ENCODE measurements at places on chromosomes 16 and 17.

- DNase-seq = no peak
Observed at GRCh38 chr17:79220713-79221291, 146.2 kb downstream of the ENGASE start.

DNA sequence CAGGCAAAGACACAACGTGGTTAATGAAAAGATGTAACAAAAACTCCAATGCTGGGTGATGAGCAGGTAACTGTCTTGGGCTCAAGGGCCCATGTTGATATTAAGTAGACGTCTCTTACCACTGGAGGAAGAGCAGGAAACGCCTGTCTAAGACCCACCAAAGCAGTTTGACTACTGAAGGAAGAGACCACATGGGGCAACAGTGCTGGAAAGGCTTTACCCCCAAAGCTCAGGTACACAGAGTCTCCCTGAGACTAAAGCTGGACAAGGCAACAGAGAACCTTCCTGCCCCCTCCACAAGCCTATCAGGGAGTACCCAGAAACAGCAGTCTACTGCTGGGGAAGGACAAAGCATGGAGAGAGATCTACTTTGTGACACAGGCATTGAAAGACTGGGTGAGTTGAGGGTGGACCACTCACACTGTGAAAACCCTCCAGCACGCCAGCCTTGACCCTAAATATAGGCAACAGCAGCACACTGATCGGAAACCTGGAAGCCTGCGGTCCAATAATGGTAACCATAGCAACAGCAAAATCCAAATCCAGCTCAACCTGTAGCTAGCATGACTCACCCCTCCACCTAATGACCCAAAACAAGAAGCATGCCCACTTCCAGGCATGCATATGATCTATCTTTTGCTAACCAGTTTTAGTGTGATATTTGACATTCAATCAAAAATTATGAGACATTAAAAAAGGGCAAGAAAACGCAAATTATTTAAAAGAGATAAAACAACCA lies 270.5 kb upstream of the SDK2 start:
- DNase-seq = no peak

DNA sequence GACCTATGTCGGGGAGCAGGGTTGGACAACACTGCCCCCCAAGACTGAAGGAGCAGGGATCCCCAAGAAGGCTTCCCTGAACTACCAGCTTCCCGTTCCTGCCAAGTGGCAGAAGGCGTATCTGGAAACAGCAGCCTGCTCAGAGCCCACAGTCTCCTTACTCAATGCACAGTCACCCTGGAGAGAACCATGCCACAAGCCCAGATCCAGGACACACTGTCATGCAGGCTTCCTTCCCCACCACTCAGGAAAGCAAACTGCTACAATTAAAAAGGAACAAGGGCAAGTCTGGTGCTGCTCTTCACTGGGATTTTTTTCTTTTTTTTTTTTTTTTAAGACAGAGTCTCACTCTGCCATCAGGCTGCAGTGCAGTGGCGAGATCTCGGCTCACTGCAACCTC lies 8.2 kb downstream of the WDR45B start:
- no peak for DNase-seq

DNA sequence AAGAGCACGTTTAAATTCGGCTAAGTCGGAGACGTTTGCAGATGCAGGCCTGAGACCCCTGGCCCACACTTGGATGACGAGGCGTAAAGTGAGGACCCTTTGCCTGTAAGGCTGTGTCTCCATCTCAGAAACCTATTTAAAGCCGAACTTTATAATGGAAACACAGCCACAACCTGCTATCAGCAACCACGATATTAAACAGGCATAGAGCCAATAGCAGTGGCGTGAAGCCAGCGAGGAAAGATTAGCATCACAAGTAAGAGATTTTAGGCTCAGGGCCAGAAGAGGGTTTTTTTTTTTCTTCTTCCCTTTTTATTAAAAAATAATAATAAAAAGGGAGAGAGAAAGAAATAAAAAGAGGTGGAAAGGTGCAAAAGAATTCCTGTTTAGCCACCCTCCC lies 111.3 kb upstream of the NOL11 start:
- DNase-seq = no peak

GRCh38 chr17:81461607-81462500 lies 50.7 kb downstream of the ACTG1 start:
- no peak for DNase-seq

GRCh38 chr16:78291604-78292003 lies 192.2 kb downstream of the WWOX start:
- DNase-seq = no peak

- DNase-seq = no peak
Observed at GRCh38 chr16:84929421-84930297, 81.7 kb downstream of the ZDHHC7 start.

GRCh38 chr17:50153650-50154575 lies 3.4 kb upstream of the PPP1R9B start:
- no peak for DNase-seq

DNA sequence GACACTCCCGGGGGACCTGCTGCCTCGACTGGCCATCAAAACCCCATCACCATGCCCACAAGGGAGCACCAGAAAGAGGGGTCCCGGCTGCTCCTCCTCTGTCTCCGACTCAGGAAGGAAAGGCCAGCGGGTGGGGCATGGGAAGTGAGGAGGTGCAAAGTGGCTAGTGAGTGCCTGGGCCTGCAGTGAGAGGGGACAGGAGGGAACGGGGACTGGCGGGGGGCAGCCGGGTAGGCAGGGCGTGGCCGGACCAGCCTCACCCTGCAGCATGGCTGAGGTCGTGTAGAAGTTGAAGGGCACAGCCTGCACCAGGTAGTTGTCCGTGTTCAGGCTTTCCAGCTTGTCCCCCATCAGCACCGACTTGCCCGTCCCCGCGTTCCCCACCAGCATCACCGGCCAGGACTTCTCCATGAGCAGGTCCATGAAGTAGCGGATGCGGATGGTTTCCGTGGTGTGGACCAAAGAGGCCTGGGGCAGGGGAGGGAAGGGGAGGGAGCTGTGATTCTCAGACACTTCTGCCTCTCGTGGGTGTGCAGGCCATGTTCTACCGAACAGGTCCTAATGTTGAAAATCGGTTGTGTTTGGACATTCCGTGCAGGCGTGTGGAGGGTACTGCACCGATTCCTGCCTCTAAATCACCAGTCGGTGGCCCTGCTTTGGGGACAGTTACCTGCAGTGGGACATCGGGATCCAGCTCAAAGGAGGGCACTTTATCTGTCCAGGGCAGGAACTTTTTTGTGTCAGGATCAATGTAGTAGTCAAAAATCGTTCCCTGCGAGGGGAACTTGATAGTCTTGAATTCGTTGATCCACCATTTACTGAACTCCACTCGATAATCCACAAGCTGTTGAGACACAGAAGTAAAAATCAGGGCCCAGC lies 91.7 kb downstream of the DNAH17 start:
- DNase-seq = no peak

GRCh38 chr16:2194166-2194834 lies 2.1 kb downstream of the CASKIN1 start:
- DNase-seq = no peak

DNA sequence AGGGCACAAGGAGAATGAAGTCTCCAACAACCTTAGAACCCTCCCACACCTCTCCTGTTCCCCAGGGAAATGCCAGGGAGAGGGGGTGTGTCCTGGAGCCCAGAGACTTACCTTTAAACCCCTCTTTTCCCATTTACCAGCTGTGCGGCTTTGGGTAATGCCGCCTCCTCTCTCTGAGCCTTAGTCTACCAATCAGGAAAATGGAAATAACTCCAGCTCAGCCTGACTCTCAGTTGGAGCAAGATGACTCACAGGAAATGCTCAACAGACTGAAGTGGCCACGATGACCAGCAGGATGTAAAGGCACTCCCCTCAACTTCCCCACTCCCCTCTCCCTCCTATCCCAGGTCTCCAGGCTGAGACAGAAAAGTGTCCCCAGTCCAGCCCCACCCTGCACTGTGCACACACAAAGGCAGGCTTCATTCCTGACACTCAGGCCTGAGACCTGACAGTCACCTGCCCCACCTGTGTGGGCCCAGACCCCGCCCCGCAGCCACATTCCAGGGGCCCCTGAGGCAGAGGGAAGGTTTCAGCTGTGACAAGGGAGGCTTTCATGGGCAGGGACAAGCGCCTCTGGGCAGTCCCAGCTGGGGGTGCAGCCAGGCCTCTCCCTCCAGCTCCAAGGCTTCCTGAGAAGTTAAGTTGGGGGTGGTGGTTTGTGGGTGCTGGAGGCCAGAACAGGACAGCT lies 3.0 kb upstream of the KRT15 start:
- DNase-seq = no peak

GRCh38 chr17:37796076-37796475 lies 51.2 kb upstream of the HNF1B start:
- no peak for DNase-seq

GRCh38 chr16:2910441-2910969 lies 1.2 kb upstream of the FLYWCH1 start:
- no peak for DNase-seq

GRCh38 chr17:67377488-67378453 lies 690 bp downstream of the PITPNC1 start:
- peak; percentile 58 for DNase-seq

GRCh38 chr17:29042026-29042678 lies 789 bp upstream of the PIPOX start:
- DNase-seq = no peak

GRCh38 chr17:3667366-3668278 lies 756 bp downstream of the TAX1BP3 start:
- no peak for DNase-seq

DNA sequence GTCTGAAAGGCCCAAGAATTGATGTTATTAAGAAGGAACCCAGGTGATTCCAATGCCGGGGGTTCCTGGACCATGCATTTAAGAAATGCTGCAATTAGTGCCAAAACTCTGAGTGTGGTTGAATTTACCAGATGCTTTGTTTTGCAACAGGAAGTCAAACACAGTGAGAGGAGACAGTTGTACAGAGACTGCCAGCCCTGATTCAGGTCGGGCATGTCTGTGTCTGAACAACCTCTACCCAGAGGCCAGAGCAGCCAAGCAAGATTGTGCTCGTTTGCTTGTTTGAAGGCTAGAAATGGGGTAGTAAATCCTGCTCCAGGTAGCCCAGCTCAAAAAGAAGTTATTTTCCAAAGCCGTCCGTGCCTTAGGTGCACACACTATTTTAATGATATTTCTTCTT lies 412.4 kb upstream of the ERCC4 start:
- no peak for DNase-seq

DNA sequence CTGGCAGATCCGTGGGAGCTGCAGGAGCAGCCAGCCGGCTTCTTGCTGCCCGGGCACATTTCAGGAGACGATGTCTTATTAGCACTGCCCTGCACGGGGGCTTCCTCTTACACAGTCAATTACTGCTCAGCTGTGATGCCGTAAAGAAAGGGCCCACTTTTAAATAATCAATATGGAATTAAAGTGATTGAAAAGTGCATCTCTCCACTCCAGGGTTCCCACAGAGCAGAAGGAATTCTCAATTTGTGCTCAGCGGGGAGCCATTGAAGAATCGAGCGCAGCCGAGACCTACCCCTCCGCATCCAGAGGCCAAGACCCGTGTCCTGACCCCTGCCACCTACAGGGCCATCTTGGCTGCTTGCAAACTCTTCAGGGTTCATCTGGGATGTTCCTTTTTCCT lies 399.4 kb upstream of the C16orf82 start:
- no peak for DNase-seq

- no peak for DNase-seq
Observed at GRCh38 chr17:68835071-68835470, 120.1 kb downstream of the ABCA8 start.

DNA sequence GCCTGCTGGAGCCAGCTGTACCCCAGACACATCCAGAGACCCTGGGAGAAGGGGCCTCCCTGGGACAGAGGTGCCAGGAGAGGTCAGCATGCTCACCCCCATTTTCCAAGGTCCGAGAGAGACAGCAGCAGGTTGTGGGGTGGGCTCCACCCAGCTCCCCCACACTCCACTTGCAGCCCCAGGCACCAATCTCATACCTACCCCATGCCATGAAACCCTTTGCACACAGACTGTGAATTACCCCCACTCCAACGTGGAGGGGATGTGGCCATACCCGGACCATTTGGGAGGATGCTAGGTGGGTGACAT lies 34.0 kb downstream of the ZFPM1 start:
- DNase-seq = no peak

DNA sequence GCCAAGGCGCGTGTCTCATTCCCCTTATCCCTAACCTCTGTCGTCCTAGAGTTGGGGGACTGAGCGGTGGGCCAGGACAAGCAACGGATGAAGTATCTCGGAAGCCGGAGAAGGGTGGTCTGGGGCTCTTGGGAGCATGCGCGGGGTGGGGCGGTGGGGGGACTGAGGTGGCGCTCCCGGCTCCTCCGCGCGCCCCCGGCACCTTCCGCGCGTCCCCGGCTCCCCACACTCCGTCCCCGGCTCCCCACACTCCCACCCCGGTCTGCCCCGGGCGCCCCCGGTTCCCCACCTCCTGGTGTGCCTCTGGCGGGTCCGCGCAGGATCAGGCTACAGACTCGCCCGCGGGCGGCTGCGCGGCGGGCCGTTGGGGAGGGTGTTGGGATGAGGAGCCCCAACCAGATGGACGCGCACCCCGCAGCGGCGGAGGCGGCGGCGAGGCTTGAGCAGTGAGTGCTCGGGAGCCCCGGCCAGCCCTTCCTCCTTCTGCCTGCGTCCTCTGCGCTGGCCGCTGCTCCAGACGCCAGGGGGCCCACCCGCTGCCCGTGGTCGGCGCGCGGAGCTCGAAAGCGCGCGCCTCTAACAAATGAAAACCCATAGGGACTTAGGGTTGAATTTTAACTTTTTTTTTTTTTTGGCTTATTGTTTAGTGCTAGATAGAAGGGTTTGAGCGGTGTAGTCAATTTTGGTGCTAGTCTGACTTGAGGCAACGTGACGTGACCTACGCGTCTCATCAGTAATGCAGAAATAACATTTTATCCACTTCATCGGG lies 5.6 kb upstream of the CRYM start:
- DNase-seq = no peak

DNA sequence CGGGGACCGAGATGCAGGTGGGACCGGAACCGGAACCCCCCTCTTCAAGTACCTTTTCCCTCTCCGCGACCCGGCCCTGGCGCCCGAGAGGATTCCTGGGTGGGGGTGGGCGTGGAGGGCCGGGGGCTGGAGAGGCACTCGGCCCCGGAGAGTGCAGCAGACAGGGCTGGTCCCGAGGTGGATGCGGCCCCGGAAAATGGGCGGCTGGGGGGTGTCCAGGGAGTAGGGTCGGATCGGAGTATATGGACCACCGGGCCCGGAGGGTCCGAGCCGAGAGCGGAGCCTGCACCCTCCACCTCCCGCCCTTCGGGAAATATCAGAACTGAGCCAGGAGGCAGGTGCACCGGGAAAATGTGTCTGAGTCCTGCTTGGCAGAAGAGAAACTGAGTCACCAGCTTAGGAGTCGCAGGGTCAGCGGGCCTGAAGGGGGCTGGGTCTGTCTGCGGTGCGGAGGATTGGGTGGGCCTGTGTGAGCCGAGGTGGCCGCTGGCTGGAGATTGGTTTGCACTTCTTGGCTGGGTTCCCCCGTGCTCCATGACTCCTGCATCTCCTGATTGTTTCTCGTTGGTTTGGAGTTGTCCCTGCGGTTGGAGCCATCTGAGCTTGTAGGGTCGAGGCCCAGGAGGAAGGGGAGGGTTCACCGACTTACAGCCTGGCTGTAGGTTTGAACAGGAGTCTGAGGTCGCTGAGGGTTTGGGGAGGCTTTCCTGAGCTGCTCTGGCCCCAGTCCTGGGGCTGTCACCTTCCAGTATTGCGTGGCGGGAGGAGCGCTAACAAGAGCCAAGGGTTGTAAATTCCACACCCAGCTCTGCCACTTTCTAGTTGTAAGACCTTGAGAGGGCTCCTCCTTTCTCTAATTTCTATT lies 518 bp downstream of the SH2B1 start:
- DNase-seq = no peak

Measured in NCI-H187 (cell line).